ENCODE measurements at places on chromosomes 16 and 17. TPM values are rescaled to one million over a fixed set of nuclear protein-coding genes. Genes with fewer than 3 reads are reported as not detected.

The CTRB2 gene
- not detected for total RNA-seq

The RGS9 gene
- total RNA-seq = 1.7 TPM

The OR3A3 gene
- not detected for total RNA-seq

The RMI2 gene
- total RNA-seq = 1.8 TPM

The HOXB7 gene
- 6.4 TPM for total RNA-seq

The ABI3 gene
- not detected for total RNA-seq

The NR1D1 gene
- total RNA-seq = 1.8 TPM

All from fibroblast of lung (primary cell).